ENCODE measurements at places on chromosomes 13 and 19.

- no peak for DNase-seq
Measured at GRCh38 chr19:46954502-46954992, 65.1 kb upstream of the NPAS1 start.

GRCh38 chr13:80131204-80131603, 209.7 kb downstream of the SPRY2 start:
- DNase-seq = no peak

- peak; percentile 56 for DNase-seq
Measured at GRCh38 chr19:29837448-29837981, 25.7 kb downstream of the CCNE1 start.

GRCh38 chr19:50663482-50663790, 14.2 kb downstream of the C19orf81 start:
- DNase-seq = no peak

DNA sequence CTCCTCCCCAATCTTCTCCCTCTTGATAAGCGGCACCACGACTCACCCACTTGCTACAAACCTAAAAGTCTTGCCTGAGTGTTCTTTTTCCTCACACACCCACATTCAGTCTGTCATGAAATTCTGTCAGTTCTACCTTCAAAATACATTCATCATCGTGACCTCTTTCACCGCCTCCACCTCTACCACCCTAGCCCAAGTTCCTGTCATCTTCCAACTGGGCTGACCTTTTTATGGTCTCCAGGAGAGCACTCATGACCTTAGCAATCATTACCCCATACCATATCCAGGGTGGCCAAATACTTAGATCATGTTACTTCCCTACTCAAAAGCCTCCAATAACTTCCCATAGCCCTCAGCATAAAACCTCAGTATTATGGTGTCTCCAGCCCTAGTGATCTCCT, 110.4 kb upstream of the TSC22D1 start:
- DNase-seq = no peak

DNA sequence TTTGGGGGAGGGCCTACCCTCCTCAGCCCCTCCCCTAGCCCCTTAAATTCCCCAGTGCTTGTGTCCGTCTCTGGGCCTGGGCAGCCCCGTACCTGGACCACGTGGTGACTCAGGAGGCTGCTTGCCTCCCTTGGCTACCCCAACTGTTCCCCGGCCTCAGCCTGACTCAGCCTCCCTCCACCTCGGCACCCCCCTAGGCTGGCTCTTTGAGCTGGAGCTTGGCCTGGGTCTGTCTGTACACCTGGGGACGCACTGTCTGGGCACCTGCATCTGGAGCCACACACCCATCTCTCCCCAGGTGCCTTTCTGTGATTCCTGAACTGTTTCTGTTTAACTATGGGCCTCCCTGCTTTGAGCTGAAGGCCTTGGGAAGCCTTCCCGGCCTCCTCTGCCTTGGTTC, 1.8 kb upstream of the KLK14 start:
- no peak for DNase-seq

- no peak for DNase-seq
Measured at GRCh38 chr13:46006688-46007452, 45.7 kb downstream of the ZC3H13 start.

DNA sequence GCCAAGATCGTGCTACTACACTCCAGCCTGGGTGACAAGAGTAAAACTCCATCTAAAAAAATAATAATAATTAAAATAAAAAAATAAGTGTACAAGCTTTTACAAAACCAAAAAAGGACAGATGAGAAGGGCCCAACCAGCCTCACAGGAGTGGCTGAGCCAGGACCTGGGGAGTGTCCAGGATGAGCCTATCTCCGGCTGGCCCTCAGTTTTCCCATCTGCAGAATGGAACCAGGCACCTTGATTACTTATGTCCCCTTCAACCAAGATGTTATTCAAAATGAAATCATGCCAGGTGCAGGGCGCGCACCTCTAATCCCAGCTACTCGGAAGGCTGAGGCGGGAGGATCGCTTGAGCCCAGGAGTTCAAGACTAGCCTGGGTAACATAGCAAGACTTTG, 9.5 kb upstream of the IFI30 start:
- no peak for DNase-seq

- DNase-seq = no peak
Measured at GRCh38 chr13:38223089-38223488, 126.6 kb upstream of the UFM1 start.

DNA sequence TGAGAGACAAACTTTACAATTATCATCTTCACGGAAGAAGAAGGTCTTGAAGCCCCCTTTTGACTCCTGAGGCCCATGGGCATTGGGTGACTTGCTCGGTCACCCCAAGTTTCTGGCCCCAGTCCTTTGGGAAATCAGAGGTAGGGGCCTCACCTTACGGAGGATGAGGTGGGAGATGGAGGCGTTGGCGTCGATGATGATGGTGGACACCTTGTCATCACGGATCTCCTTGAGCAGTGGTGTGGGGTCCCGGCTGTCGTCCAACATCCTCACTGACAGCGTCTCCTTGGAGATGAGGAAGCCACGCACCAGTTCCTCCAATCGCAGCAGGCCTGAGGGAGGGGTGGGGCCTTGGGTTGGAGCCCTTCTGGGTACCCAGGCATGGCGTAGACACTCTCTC, 10.8 kb downstream of the GRIK5 start:
- DNase-seq = no peak

GRCh38 chr13:27730191-27730590, 62.1 kb upstream of the GSX1 start:
- DNase-seq = no peak

DNA sequence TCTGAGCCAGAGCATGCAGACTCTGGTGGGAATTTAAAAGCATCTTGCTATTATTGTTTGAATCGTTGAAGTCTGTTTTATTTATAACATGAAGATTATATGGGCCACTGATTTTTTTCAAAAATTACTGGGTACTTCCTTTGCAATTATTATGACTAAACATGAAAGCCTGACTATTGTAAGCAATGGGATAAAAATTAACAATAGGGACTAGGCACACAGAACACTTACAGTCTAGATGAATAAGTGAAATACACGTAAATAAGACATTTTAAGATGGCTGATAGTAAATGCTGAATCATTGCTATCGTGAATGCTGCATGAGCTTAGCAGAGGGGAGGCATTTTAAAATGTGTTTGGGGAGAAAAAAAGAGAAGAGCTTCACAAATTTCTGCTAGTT, 81.0 kb upstream of the MAB21L1 start:
- no peak for DNase-seq

DNA sequence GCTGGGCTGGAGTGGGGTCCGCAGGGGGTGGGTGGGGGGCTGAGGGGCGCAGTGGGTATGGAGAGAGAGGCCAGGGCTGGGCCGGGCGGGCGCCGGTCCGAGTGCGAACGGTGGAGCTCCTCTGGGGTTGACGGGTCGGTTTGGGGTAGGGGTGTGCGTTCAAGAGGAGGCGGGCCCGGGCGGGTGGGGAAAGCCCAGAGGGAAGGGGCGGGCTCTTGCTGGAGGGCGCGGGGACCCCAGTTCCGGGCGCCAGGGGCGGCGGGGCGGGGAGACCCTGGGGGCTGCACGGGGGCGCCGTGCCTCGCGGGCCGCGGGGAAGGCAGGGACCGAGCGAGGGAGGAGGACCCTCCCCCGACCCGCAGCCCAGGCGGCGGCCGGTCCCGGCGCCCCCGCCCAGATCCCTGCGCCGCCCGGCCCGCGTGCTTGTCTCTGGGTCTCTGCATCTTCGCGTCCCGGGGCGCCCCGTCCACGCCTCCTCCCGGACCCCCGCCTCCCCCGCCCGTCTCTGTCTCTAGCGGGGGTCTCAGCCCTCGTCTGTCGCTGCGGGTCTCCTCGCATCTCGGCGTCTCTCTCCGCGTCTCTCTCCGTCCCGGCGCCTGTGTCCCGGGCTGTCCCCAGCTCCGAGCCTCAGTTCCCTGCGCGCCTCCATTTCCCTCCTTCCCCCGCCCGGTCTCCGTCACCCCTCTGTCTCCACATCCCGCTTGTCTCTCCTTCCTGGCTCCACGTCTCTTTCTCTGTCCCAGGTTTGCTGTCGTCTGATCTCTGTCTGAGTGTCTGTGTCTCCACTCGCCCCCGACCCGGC, 8.3 kb upstream of the SHISA7 start:
- DNase-seq = no peak

- DNase-seq = no peak
Measured at GRCh38 chr13:29855009-29855408, 4.6 kb upstream of the UBL3 start.

- no peak for DNase-seq
Measured at GRCh38 chr19:15269806-15270205, 37.6 kb upstream of the EPHX3 start.

- DNase-seq = peak; percentile 52
Measured at GRCh38 chr19:10516064-10516385, 1.2 kb downstream of the S1PR5 start.

GRCh38 chr19:33796164-33796875, at the start of gene KCTD15:
KCTD15 (plus strand) TSS chr19:33796870; CDS start chr19:33800455, 3,585 bp downstream.
- no peak for DNase-seq

- no peak for DNase-seq
Measured at GRCh38 chr19:4911314-4911713, 2.0 kb downstream of the UHRF1 start.

- DNase-seq = no peak
Measured at GRCh38 chr19:2800506-2800905, 15.2 kb downstream of the THOP1 start.

DNA sequence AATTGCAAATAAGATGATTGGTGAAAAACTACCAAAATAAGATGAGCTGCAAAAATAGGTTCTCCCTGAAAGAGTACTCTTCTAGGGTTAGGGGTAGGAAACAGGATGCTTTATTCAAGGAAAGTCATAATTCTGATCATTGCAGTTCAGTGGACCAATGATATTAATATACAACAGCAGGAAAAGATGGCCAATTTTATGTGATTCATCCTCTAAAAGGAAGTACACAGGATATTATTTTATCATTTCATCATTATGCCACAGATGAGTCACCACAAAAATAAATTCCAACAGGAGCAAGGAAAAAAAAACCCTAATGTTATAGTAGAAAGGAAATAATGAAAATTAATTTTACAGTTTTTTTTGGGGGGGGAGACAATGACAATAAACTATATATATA, 205.0 kb downstream of the NALCN start:
- no peak for DNase-seq

GRCh38 chr13:50122455-50122854, 107.2 kb downstream of the KCNRG start:
- peak; percentile 34 for DNase-seq

GRCh38 chr19:37313335-37313627, 57.6 kb upstream of the ZNF527 start:
- no peak for DNase-seq

GRCh38 chr13:95921485-95921884, 131.7 kb downstream of the UGGT2 start:
- no peak for DNase-seq

- DNase-seq = no peak
Measured at GRCh38 chr19:53580871-53581835, 43.2 kb downstream of the ZNF331 start.

GRCh38 chr13:78596399-78596735, 7.0 kb downstream of the POU4F1 start:
- DNase-seq = no peak

DNA sequence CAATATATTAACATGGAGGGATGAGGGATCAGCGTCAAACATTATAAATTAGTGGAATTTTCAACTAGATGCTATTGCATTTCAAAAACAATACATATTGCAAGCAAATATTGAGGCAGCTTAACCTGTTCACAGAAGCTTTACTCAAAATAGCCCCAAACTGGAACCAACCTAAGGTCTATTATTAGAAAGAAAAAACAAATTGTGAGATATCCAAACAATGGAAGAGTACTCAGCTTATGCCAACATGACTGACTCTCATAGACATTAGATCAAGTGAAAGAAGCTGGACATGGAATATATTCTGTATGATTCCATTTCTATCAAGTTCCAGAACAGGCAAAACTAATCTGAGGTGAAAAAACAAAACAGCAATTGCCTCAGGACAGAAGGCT, 27.6 kb upstream of the NEK3 start:
- no peak for DNase-seq

DNA sequence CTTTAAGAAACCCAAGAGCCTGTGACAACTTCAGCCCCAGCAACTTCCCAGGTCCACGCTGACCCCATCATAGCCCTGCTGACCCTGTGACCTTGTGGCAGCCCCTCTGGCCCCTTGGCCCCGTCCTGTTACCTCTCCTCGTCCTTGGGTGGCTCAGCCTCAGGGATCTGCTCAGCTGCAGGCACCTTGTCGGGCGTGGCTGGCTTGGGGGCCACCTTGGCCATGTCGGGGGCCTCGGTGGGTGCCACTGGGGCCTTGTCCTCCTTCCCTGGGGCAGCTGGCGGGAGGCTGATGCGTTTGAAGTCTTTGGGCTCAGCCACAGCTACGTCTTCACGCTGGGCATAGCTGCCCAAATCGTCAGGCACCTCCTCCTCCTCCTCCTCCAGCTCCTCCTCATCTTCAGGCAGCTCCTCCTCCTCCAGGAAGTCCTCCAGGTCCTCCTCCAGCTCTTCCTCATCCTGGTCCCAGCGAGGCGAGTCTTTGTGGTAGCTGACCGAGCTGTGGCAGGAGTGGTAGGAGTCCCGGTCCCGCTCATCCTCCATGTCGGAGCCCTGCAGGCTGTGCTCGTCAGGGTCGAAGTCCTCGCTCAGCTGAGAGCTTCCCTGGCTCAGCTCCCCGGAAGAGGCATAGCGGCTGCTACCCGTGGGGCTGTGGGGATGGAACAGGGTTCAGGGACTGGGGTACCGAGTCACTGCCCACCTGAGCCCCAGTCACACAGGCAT, 32.2 kb downstream of the UNC13A start:
- DNase-seq = no peak

DNA sequence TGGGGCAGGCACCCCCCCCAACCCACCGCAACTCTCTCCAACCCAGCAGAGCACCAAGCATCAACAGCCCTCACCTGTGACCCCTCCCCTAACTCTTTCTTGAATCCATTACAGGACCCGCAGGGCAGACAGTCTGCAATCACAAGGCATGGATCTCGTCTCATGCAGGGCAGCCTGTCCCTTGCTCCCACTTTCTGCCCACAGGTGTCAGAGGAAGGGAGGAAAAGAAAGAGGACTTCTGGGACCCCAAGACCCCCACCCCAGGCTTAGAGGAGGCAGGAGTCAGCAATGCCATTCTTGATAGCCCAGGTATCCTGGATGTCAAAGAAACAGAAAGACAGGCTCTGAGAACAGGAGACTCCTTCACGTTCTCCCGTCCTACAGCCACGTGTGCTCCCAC, 47.4 kb upstream of the TUBGCP3 start:
- DNase-seq = no peak

- DNase-seq = no peak
Measured at GRCh38 chr19:54518844-54519243, 16.2 kb downstream of the LAIR2 start.

GRCh38 chr13:24271601-24272451, 37.6 kb upstream of the C1QTNF9 start:
- peak; percentile 81 for DNase-seq
